Muscle of leg (tissue), 16 donors: ENCODE measurements at places on chromosomes 13 and 19. TPM values are rescaled to one million over a fixed set of nuclear protein-coding genes. Genes with fewer than 3 reads are reported as not detected.

DNA sequence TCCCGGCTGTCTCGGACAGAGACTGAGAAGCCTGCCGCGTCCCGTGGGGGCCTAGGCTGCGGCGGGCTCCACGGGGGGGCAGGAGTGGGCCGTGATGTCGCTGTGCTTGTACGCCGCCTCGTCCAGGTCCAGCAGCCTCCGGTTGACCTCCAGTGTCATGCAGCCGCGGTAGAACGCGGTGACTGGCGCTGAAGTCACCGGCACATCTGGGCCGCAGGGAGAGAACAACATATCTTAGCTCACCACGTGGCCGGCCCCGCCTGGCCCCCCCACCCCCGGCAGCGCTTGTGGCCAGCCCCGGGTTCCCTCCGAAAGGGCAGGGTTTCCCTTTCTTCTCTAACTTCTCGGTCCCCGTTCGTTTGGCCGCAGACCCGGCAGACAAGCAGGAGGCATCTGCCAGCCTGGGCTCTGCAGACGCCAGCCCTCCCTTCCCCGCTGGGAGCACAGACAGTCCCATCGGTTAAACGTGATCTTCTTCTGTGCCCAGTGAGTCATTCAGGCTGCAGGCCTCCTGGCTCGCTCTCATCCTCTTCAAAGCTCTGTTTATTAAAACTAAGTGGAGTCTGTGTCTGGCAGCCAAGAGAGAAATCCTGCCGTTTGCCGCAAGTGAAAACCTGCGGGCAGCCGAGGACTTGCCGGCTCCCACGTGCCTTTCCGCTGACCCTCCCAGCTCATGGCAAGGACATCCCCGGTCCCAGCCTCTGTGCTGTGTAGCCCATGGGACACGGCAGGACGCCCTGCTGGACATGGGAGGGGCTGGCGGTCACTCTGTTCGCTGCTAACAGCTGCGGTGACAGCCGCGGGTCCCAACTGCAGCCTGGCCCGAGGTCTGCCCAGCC, 42.8 kb downstream of the GAS6 start:
- peak; percentile 91 for DNase-seq

DNA sequence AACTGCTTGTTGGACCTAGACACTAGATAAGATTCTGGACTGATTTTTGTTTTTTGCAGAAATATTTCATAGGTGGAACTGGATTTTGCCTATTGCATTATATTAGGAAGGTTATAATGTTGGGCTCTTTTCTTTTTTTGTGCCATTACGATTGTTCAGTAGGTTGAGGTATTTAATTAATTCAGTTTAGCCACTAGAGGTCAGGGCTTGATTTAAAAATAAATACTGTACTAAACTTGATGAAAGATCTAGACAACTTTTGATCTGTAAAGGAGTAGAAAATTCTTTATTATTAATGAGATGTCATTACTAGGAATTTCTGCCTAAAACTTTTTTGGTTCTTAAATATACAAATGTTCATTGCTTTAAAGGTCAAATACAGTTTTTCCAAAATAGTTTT, 15.2 kb upstream of the SUPT20H start:
- DNase-seq: peak; percentile 78

- DNase-seq: no peak
Observed at GRCh38 chr19:6531163-6531955, 533 bp downstream of the TNFSF9 start.

DNA sequence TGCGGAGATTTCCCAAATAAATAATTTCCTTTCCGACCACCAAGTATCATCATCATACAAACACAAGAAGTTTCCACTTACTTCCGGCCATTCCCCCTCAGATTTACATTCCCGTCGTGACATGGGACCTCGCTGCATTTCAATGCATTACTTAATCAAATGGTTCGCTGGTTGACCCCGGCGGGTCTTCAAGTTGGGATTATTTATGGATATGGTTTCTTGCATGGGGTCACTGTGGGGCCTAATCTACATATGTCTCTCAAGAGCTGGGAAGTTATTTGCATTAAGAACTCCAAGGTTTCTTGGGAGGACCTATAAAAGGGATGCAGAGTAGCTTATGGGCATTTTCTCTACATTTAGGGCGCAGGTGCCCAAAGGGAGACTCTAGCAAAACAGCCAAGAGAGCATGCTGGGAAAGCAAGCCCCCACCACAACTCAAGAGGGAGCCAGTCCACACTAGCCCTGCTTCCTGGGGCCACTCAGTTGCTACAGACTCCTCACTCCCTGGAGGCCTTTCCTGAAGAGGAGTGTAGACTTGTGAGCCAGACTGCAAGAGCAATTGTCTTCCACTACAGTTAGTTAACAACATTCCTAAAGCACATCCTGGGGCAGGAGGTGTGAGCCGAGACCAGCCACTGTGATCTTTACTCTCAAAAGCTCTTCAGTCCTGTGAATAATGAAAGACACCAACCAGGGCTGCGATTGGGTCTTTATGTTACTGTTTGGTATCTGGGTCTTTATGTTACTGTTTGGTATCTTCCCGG, 125.3 kb downstream of the KATNAL1 start:
- no peak for DNase-seq

GRCh38 chr13:39452417-39452816, 150.6 kb downstream of the LHFPL6 start:
- peak; percentile 72 for DNase-seq

DNA sequence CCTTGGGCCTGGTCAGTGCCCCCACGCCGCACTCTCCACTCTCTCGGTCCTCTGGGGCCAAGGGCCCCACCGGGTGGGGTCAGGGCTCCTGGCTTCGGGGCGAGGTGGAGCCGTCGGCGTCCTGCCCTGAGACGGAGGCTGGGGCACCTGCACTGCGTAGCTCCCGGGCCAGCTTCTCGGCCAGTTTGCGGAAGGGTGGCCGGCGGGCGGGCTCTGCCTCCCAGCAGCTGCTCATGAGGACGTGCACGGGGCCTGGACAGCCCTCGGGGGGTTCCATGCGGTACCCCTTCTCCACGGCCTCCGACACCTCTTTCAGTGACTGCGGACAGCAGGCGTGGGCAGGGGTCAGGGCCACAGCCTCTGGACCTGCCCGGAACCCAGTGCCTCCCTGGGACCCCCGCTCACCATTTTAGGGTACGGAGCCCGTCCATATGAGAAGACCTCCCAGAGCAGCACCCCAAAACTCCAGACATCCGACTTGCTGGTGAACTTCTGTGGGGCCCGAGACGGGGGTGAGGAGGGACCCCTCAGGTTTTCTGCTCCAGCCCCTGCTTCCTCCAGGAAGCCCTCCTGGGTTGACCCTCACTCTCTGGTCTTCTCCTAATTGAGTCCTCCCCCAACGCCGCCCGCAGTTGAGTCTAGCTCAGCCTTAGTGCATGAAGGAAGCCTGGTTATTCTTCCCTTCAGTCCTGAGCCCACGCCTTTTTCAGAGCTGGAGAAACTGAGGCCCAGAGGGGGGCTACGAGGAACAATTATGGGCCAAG, 6.3 kb upstream of the RAX2 start:
- no peak for DNase-seq

DNA sequence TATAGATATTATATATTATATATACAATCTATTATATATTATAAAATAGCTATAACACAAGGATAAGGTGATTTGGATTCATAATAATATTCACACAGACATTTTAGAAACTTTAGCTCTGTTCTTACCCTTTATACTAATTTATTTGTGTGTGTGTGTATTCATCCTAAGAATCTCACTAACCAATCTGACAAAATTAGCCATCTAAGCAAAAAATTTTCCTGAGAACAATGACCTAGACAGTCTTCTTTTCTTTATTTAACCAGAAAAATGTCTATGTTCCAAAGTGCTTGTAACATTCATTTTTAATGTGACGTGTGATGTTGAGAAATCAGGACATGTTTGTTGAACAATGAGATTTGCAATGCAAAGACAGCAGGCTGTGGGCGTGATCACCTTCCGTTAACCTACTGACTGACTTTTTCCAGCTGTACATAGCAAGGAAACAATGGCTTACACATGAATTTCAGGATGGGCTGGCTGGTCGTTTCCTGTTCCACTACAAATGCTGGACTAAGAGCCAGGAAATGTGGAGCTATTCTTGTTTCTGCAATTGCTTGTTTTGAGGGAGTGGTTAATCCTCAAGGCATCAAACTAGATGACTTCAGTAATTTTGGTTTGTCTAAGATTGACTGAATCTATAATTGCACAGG, 634.6 kb upstream of the ARGLU1 start:
- peak; percentile 89 for DNase-seq

ANKRD10 gene
- 177 TPM for polyA plus RNA-seq

RYR1 gene
- 680 TPM for polyA plus RNA-seq

COL5A3 gene
- 122 TPM for polyA plus RNA-seq

LYPD4 gene
- polyA plus RNA-seq: not detected

ANGPTL4 gene
- 1.3 TPM for polyA plus RNA-seq

DAND5 gene
- 0.20 TPM for polyA plus RNA-seq

DCLK1 gene
- 42.0 TPM for polyA plus RNA-seq

ZNF230 gene
- polyA plus RNA-seq: 2.3 TPM
